SHP77 (cell line): ENCODE measurements at places on chromosomes 1 and 21.

DNA sequence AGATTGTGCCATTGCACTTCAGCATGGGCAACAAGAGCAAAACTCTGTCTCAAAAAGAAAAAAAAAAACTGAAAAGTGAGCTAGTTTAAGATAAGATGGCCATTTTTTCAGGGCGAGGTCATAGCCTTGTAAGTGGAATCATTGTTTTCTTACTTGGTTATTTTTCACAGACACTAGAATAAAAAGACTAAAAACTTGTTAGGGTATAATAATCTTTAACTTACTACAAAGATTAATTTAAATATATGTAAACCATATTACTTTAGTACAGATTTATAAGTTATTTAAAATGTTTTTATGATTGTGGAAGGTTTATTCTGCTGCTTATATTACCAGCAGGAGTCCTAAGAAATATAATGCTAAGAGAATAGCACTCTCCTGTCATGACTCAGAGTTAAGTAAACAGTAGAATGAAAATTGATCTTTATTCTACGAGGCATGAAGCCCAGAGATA is 23.5 kb downstream of the ANGPTL1 start:
- no peak for DNase-seq

DNA sequence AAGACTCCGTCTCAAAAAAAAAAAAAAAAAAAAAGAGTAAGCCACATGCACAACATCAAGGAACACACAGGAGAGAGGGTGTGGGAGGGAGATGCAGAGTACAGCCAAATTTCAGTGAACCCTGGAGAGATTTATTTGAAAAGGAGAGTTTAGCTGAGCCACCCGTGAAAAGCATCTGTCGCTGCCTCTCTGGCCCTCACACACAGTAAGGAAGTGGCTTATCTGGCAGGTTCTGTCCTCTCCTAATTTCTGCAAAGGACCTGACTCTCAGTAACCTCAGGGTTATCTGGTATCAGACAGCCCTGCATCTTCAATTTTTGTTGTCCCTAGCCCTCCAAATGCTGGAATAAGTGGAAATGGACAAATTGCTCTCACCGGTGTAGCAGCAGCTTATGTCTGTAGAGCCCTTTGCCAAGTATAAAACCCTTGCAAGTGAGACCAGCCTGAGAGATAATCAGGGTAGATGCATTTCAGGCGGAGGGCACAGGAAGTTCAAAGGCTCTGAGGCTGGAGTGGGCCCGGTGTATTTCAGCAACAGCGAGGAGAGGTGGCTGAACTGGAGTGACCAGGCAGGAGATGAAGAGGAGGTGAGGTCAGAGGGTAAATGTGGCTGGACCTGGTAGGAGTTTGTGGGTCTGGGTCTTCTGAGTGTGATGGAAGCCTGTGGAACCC is 16.7 kb upstream of the IL10RB start:
- no peak for DNase-seq

DNA sequence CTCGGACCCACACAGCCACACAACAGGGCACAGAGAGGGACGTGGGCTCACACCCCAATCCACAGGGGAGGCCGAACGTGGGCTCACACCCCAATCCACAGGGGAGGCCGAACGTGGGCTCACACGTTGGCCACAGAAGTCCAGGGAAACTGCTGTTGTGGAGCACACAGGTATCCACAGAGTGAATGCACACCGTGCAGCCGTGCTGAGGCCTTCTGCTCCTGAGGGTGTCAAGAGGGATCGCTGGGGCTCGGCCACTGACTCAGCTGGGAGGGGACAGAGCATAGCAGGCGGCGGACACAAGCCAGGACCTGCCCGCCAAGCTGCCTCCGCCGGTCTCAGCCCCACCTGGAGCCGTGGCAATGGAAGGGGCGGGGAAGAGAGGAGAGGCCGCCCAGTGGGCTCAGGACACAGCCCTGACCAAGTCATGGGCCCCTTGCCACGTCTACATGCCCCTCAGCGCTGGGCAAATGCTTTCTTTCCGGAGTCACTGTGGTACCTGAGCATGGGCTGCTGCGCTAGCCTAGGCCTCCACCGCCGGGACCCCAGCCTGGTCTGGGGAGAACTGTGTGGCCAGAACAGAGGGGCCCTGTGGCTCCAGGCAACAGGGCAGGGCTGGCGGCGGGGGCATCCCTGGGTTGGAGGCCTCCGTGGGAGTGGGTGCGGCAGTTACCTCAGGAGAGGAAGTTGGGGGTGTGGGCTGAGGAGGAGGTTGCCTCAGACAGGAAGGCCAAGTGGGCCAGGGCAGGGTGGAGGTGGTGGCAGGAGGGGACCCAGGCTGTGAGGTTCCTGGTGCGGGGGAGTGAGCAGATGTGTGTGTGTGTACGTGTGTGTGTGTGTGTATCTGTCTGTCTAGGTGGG is 1.2 kb downstream of the SYTL1 start:
- DNase-seq = peak; percentile 59

- DNase-seq = no peak
These were observed 102.8 kb upstream of the JUN start for GRCh38 chr1:58886611-58887010.

DNA sequence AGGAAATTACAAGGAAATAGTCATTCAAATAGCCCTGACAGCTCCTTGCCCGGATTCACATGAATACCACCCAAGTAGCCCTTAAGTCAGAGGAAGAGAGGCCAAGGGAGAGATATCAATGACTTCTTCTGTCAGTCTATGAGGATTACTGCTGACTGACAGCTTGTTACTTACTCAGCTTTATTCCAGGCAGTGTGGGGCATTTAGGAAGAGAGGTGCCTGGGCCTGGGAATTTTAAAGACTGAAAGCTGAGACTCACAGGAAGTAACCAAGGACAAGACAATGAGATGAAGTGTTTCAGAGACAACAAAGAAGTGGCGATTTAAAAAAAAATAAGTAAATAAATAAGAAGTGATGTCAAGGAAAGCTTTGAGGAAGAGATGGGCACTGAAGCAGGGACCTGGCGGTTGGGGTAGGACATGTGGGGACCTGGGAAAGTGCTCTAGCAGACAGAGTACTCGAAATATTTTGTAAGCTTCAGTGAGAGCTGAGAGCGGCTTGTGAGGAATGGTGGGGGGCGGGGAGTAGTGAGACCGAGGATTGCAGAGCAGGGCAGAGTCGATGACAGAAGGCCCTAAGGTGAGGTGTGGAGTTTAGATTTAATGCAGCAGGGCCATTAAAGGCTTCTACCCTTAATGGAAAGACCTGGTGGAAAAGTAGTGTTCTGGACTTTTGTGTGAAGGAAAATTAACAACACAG is 58.9 kb downstream of the ST3GAL3 start:
- DNase-seq = no peak

DNA sequence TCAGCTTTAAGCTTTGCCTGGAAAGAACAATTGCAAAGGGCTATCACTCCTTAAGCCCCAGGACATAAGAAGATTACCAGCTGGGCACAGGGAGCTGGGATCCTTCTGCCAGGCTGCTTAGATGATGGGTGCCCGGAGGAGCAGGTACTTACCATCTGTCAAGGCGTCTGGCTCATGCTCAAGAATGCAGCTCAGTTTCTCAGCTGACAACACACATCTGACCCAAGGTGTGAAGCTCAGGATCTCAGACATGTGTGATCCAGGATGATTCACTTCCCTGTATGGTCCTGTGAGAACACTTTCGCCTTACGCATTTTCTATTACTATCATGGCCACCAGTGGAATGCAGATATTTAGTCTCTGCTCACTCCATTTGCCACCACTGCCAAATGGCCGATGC is 14.7 kb upstream of the DISC1 start:
- no peak for DNase-seq

DNA sequence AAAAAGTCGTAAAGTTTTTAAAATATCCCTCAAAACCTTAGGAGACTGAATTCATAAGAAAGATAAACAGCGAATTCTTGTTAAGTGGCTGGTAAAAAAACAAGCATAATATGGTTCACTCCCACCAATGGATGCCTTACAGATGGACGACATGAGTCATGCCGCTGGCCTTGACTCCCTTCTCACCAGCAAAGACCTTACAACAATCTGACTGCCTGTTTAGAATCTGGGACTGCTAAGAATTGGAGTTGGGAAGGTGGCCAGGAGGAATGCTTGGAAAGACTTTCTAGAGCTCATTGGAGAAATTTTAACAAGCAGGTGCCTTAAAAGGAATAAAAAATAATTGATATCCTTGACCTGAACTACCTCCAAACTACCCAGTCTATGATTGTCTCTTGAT is 206.9 kb upstream of the FMN2 start:
- DNase-seq = no peak

- no peak for DNase-seq
These were observed 1.5 kb downstream of the CCN1 start for GRCh38 chr1:85581802-85582686.

DNA sequence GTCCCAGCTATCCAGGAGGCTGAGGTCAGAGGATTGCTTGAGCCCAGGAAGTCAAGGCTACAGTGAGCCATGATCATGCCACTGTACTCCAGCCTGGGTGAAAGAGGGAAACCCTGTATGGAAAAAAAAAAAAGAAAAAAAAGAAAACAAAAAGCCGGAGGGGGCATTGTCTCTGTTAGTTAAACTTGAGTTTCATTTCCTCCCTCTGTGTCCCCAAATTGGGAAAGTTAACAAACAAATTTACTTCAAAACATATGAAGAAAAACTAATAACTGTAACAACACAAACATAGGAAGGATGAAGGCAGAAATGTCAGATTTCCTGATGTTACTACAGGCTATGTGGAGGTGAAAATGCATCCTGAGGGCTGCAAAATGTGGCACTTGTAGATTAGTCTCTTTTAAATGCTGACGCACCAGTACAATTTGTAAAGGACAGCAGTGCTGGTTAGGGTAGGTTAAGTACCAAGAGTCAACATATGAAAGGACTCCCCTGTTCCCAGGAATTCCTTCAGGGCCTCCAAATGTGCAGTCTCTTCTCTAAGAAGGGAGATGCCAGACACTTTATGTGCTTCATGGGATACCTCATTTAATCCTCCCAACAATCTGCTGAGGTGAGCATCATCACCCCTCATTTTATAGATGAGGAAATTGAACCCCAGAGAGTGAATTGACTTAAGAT is 52.9 kb downstream of the DEGS1 start:
- DNase-seq = no peak
